T-helper 2 cell (primary cell): ENCODE measurements at places on chromosomes 1 and 21.

DNA sequence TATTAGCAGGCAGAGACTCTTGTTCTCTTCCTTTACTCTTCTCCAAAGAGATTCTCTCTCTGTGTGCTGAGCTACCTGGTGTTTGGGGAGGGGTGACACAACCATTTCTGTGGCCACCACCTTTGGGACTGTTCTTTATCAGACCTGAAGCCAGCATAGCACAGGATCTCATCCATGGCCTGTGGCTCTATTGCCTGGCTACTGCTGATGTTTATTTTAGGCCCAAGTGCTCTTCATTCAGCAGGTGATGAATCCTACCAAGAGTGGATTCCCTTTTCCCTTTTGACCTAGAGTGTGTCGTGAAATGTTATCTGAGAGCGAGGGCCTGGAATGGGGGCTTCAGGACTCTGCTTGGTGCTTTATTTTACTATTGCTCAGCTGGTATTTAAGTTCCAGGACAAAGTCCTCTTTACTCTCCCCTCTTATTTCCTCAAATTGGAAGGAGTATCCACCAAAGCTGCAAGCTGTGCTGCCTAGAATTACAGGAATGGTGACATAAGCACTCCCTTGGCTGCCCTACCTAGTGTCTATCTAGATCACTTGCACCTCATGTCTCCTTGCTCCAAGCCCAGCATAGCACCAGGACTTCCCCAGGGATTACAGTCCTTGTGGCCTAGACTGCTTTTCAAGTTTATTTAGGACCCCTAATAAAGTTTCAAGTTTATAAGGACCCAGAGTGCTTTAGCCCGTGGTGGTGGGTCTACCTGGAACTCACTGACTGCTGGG lies 94.7 kb upstream of the GPR52 start:
- no peak for DNase-seq

DNA sequence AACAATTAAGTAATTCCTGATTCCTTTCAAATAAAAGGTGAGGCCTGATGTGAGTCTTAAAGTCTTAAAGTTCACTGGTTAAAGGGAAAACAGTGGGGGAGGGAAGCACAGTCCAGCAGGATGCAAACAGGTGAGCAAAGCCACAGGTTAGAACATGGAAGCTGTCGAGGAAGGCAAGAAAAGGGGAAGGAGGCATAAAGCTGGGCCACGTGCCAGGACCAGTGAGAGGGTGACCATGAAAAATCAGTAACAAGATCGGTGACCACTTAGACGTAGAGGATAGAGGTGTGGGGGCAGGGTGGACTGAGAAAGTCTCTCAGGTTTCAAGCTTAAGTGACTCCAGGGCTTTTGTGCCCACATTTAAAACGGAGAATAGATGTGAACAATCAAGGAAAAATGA lies 231.3 kb downstream of the SETD4 start:
- no peak for DNase-seq

DNA sequence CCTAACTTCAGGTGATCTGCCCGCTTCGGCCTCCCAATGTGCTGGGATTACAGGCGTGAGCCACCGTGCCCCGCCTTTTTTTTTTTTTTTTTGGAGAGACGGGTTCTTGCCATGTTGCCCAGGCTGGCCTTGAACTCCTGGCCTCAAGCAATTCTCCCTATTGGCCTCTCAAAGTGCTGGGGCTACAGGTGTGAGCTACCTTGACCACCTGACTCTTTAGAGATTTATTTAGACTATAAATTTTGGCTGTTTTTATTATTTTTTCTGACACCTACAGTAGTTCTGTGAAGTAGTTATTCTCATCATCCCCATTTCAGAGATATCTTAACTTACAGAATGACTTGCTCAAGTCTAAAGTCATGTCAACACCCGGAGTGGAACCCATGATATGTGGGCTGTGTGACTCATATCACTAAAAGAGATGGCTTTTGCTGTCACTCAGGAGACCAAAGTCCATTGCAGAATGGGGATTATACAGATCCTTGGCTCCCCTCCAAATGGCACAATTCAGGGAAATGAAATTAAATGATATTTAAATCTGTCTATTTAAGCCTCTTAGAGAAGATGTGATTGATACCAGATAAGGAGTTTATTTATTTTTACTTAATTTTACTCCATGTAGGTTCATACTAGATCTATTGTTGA lies 93.2 kb downstream of the CTH start:
- no peak for DNase-seq

GRCh38 chr21:31945141-31945540 lies 72.3 kb downstream of the HUNK start:
- DNase-seq: no peak

- DNase-seq: no peak
Observed at GRCh38 chr1:180751921-180752320, 120.1 kb downstream of the XPR1 start.

DNA sequence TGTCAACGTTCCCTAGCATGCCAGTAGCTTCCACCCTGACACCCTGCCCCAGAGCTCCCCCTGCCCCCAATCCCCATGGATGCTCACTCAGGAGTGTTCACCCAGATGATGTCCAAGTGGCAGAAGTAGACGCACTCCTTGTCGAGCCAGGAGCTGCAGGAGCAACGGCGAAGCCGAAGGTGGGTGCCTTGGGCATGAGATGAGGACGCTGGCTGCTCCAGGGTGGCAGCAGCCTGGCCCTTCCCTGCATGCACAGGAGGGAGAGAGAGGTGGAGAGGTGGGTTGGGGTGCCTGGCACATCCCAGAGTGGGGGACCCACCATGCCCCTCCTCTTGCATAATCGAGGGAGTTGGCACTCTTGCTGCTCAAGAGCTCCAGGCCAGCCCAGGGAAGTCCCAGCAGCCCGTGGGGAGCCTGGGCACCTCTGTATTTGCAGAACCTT lies 502 bp downstream of the EDN2 start:
- no peak for DNase-seq

DNA sequence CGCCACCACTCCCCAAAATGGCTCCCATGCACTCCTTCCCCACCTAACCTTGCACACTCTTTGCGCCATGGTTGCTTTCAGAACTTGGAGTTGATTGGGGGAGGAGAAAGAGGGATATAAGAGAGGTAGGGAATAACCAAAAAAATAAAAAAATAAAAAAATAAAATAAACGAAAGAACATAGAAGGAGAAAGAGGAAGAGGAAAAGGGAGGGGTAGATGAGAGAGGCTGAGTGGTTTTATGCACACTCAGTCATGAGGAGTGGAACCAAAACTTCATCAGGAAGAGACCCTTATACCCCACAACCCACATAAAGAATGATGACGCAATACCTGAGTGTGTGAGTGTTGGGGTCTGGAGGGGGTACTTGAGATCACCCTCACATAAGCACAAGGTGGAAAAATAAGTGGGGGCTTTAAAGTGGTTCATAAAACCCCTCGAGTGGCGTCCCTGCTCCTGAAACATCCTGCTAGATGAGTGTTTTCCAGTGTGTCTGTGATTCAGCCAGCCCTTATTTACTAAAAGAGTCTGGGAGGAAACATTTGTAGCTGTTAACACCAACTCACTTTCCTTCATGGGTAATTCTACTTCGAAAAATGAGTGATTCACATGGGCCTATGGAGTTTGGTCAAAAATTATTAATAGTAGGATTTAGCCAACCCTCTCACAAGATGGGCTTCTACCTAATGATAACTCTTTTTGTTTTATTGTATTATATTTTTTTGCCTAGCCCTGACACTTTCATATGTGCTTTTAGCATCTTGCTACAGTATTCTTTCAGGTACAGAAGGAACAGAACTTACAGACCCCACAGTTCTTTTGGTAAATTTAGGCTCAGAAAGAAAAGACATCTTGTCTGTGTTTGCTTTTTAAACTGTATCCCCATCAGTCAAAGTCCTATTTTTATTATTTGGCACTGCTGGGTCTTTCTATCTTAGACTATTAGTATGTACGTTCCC lies 5.2 kb downstream of the SLAMF1 start:
- peak; percentile 53 for DNase-seq

- no peak for DNase-seq
Observed at GRCh38 chr1:43541721-43542401, 11.2 kb downstream of the PTPRF start.

GRCh38 chr1:186187601-186188000 lies 187.5 kb downstream of the TPR start:
- DNase-seq: no peak

GRCh38 chr1:186753241-186753640 lies 73.0 kb upstream of the PTGS2 start:
- DNase-seq: no peak

DNA sequence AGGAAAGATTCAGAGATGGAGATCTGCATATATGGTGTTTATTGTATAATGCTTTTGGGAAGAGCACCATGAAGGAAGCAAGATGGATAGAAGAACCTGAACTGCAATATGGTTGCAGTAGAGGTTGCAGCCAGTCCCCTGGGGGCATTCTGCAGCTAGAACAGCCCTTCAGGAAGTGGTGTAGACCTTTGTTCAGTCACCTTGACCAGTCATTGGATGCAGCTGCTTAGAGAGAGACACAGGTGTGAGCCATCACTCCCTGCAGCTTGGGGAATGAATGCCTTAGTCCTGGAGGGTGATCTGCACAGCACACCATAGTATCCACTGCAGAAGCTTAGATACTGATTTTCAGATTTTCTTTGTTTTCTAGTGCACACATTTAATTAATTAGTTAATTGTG lies 42.3 kb downstream of the NEK7 start:
- no peak for DNase-seq

- DNase-seq: peak; percentile 85
Observed at GRCh38 chr1:40708750-40709099, 17.2 kb downstream of the NFYC start.

DNA sequence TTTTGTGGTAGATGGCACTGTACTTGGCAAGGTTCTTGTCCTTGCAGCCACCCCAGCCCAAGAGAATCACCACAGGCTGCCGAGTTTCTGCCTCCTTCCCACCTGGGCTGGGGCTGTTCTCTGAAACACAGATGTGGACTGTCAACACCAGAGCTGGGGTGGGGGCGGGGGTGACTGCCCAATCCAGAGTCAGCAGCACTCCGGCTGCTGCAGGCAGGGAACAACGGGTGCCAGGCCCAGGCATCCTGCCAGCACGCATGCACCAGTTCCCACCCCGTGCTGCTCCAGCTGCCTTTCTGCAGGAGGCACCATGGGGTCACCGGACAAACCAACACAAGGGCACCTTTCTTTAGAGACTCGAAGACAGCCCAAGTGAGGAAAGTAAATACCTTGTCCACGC lies 14.1 kb downstream of the TMEM53 start:
- DNase-seq: no peak

GRCh38 chr1:98661544-98662355 lies at the start of gene SNX7:
Gene SNX7, plus strand, starts transcription at chr1:98661721. Its CDS starts 11 bp downstream, at chr1:98661732.
- DNase-seq: no peak

GRCh38 chr1:28091043-28091781 lies 2.8 kb upstream of the EYA3 start:
- peak; percentile 72 for DNase-seq

DNA sequence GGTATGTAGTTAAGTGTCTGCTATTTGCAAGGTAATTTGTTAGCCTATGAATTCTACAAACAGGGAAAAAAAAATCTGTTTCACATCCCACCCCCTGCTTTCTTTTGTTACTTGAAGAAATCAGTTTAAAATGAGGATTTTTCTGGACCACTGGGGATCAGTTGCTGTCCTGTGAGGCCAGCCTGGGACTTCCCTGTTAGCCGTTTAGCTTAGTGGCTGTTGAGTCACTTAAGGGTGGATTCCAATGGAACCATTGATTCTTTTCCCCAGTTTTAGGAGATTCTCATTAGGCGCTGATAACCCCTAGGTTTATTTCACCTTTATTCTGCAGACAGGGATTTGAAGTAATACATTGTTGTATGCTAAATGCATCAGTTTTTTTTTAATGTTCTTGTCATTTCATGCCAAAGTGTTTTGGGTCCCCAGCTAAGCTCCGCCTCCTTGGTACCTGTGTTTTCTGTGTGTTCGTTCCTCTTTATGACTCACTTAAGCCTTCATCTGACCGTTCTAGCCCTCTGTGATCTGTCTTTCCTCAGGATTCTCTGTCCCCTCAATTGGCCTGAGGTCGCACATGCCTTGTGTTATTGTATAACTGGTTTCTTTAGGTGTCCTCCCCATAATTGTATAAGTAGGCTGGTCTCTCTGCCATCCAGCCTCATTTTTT lies 59.3 kb downstream of the NOS1AP start:
- DNase-seq: no peak

GRCh38 chr1:80047791-80048190 lies 1041.3 kb upstream of the ADGRL4 start:
- DNase-seq: no peak

GRCh38 chr1:12001249-12001917 lies 17.9 kb upstream of the MIIP start:
- peak; percentile 27 for DNase-seq

- DNase-seq: no peak
Observed at GRCh38 chr21:24372506-24372905, 1234.8 kb downstream of the MRPL39 start.

DNA sequence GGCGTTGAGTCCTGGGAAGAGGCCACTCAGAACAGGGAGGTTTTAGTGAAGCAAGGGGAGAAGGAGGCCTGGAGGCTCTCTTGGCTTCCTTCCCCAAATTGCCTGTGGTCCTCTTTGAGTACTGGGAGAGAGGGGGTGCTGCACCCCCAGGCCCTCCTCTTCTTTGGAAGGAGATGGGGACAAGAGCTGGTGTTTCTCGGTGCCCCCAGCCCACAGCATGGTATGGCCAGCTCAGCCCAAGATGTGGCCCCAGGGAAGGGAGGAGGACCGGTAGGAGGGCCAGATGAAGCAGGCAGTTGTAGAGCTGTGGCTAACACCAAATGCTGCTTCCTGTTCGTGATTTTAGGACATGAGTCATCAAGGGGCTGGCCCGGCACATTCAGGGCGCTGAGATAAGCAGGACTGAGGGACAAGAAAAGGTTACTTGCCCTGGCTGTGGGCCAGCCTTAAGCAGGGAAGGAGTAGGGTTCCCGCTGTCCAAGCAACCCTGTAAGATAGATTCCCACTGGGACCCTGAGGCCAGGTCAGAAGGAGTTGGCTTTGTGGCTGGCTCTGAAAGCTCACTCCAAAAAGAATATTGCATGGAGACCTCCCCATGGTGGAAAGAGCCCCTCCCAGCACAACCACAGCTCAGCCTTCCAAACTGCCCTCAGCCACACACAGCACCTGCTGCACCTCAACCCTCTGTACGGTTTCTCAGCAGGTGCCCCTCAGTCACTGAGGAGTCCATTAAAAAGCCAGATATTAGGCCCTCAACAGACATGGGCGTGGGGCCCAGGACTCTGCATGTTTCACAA lies 4.9 kb upstream of the TNFRSF1B start:
- peak; percentile 96 for DNase-seq

DNA sequence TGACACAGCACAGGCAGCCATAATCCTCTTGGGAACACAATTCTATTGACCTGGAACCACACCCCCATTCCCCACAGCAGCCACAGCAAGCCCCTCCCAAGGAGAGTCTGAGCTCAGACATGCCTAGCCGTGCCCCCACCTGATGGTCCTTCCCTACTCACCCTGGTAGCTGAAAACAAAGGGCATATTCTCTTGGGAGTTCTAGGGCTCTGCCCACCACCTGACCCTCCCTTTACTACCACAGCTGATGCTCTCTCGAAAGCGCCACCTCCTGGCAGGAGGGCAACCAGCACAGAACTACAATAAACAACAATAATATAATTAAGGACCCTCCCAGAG lies 184.8 kb upstream of the COA6 start:
- no peak for DNase-seq

GRCh38 chr1:204335085-204335484 lies 24.6 kb downstream of the PLEKHA6 start:
- DNase-seq: no peak
